Kidney (tissue), 22 donors: ENCODE measurements at places on chromosomes 7 and 10. TPM values are rescaled to one million over a fixed set of nuclear protein-coding genes. Genes with fewer than 3 reads are reported as not detected.

DNA sequence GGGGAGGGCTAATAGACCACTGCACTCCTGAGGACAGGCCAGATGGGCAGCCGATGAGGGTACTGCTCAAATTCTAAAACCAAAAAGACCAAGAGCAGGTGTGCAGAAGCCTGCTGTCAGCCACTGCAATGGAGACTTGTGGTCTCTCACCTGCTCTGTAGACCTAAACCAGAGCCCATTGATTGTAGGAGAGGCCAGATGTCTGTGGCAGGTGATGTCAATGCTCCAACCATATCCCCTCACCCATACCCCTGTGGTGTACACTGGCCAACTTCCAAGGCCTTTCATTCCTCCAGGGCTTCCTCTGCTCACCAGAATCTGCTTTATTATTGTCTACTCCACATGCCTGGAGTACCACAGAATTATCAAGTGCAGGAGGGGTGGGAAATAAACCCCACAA, 116.9 kb upstream of the CHST15 start:
- peak; percentile 3 for DNase-seq

DNA sequence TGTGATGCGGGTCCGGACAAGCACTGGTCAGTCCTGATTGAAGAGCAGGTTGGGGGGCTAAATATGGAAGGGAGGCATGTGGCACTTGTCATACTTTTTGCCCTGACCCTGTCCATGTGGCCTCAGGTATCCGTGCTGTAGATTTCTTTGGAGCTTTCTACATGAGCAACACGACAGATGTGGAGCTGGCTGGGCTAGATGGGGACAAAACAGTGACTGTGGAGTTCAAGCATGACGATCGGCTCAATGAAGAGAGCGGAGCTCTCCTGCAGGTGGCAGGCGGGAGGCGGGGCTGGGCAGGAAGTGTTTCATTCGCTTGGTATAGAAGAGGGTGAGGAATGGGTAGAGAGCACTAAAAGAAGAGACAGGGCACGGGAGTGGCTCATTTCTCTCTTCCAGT, 13.0 kb upstream of the CHCHD1 start:
- no peak for DNase-seq

- DNase-seq, result no peak
Measured at GRCh38 chr10:91745090-91745831, 53.0 kb upstream of the TNKS2 start.

GRCh38 chr7:130276796-130277762, 10.4 kb downstream of the CPA2 start:
- DNase-seq, result no peak

DNA sequence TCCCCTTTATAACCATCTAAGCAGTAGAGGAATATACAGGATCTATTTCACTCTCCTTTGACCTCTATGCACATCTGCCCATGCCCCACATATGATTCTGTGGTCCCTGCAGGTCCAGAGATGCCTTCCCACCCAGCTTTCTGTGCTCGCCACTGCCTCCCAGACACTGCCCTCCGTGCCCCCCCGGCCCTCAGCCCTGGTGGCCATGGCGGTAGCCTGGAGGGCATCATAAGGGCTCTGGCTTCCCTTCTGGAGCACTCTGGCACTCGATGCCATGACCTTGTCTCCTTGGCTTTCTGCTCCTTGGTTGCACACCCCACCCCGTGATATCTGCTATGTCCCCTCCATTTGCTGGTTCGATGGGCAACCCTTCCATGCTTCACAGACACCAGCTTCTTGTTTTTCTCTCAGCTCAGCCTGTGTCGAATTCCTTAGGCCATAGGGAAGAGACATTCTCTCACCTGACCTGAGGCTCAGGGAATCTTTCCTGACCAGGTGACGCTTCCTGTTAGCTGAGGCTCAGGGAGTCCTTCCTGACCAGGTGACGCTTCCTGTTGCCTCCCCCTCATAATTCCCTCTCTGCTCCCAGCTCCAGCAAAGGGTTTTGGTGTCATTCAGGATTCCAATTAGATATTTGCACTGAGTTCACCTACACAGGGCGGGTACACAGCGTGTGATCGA, 100.4 kb upstream of the GLI3 start:
- no peak for DNase-seq

DNA sequence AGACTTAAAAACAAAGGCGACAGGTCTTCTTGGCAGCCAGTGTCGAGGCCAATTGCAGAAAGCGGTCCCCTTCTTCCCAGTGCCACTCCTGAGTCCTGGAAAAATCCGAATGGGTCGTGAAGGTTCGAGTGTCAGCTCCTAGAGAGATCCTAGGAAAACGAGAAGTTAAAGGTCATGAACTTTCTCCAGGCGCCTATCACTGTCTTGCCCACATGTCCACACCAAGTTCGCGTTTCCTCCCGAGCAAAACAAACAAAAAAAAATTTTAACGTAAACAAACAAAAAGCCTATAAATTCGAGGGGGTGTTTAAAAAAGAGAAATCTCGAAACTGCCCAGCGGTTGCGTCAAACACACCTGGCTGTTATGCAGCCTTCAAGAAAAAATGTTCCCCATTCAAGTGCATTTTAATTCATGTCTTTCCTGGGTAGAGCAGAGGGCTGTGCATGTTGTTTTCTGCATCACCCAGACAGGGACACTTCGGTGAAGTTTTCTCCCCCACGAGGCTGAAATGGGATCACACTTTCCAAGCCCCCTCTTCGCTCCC, 1.5 kb downstream of the ARHGAP21 start:
- DNase-seq, result no peak

GRCh38 chr10:9596368-9596920, 1421.2 kb upstream of the CELF2 start:
- DNase-seq, result no peak

- peak; percentile 64 for DNase-seq
Measured at GRCh38 chr10:43259213-43259991, 7.5 kb downstream of the RASGEF1A start.

DNA sequence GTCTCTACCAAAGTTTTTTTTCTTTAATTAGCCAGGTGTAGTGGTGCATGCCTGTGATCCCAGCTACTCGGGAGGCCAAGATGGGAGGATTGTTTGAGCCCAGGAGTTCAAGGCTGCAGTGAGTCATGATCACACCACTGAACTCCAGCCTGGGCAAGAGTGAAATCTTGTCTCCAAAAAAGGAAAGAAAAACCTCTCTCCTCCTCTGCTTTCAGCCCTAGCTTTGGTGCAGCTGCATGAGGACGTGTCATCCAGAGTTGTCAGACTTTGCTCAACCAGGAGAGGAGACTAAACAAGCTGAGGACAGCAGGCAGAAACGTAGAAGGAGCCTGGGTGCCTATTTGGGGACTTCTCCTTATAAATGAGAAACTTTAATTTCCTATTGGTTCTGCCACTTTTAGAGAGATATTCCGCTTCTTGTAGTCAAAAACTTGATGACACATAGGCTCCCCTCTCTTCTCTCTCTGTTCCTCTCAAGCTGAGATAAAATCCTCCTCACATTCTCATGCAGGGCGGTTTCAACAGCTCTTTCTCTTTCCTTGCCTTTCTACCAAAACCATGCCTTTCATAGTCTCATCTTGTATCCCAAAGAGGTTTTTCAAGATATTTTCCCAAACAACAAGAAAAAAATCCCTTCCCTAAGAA, 205.4 kb downstream of the ARHGAP12 start:
- DNase-seq, result no peak

GRCh38 chr10:129961157-129961701, 2.8 kb downstream of the EBF3 start:
- no peak for DNase-seq

GRCh38 chr7:122886357-122887081, at the start of gene CADPS2:
CADPS2 (minus strand) TSS chr7:122886460; CDS start chr7:122886337, 123 bp downstream.
- DNase-seq, result peak; percentile 91

GRCh38 chr7:142482891-142483658, 225.2 kb upstream of the PRSS58 start:
- no peak for DNase-seq

C10orf53 gene
- not detected for polyA plus RNA-seq

FBXO24 gene
- polyA plus RNA-seq, result 0.95 TPM
